ENCODE measurements at places on chromosomes 4 and X.

DNA sequence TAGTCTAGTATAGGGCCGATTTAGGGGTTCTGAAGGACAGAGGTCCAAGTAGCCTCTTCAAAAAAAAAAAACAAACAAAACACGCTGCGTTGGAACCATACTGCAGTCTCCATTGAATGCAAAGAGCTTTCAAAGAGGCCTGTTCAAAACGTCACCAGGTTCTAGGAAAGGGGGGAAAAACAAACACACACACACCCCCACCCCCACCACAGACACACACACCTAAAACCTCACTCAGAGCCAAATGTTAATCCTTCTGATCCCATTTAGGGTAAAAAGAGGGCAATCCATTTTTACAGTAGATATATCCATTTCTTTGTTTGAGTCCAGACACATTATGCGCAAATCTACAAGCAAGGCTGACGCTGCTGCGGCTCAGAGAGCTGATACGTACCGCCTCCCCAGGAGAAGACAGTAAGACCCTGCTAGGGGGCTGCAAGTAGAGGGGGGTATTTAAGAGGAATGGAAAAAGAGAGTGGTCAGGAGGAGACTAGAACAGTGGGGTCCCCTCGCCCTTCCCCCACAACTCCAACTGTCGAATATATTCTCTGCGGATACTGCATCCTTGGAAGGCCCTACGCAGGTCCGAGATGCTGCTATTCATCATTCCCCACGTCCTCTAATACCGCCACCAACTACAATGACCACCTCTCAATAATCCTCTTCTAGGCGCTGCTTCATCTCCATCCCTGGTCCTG, 1.3 kb downstream of the NKRF start:
- DNase-seq: no peak

GRCh38 chr4:84417997-84418709, 80.9 kb downstream of the NKX6-1 start:
- DNase-seq: no peak

DNA sequence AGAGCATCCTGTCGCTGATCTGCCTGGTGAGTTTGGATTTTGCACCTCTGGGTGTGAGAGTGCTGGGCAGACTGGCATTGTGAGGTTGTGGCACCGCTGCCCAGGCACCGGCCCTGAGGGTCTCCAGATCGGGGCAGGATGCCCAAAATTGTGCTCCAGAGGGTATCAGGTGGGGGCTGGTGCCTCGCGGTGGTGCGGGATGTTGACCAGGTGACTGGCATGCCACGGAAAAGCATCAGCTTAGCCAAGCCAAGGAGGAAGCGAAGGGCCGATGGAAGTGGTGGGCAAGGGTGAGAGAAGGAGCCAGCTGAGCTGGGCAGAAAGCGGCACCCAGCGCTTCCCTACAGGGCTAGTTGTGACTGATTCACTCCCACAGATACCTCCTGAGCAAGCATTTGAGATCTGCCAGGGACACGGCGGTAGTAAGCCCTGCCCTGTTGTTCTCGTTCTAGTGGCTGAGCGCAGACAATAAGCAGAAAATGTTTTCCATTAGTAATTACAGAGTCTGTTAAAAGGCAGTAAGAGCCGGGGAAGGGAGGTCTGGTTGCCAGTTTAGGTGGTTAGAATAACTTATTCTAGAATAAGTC, 809 bp downstream of the ZFP92 start:
- no peak for DNase-seq

- DNase-seq: no peak
Observed at GRCh38 chr4:82076359-82076758, 297.4 kb downstream of the HNRNPD start.

- peak; percentile 51 for DNase-seq
Observed at GRCh38 chrX:77160301-77160700, 286.9 kb upstream of the FGF16 start.
